ENCODE measurements at places on chromosomes 13 and 19. TPM values are rescaled to one million over a fixed set of nuclear protein-coding genes. Genes with fewer than 3 reads are reported as not detected.

- H3K27me3 ChIP-seq: no peaks in the 10 kb centered on the region
- peak overlapping the region; percentile 65 for H3K27ac ChIP-seq
- DNase-seq: no peak
- H3K4me1 ChIP-seq: peaks cover 34% of the 10 kb centered on the region
These were observed 10.2 kb downstream of the KRI1 start for GRCh38 chr19:10555610-10555973.

ICAM5 gene
- polyA plus RNA-seq: 0.55 TPM

DNA sequence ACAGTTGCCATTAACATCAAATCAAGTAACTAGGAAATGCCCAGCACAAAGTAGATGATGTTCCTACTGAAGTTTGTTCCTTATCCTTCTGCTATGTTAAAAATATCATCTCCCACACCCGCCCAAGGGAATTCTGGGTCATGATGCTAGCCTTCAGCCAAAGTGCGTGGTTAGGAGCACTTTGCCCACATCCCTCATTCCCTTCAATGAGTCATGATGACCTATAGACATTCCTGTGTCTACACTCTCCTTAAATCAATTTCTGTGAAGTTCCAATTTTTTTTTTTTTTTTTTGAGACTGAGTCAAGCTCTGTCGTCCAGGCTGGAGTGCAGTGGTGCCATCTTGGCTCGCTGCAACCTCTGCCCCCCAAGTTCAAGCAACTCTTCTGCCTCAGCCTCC, 17.0 kb downstream of the RXFP2 start:
- H3K4me1 ChIP-seq: no peaks in the 10 kb centered on the region
- no peak overlapping the region for H3K27ac ChIP-seq
- no peak overlapping the region for H3K4me3 ChIP-seq
- DNase-seq: peak; percentile 57

GRCh38 chr13:40527914-40528313, 138.5 kb downstream of the FOXO1 start:
- DNase-seq: no peak
- no peaks in the 10 kb centered on the region for H3K27me3 ChIP-seq
- H3K4me3 ChIP-seq: no peak overlapping the region
- H3K4me1 ChIP-seq: peaks cover 3% of the 10 kb centered on the region
- no peak overlapping the region for H3K27ac ChIP-seq

ANGPTL4 gene
- 102 TPM for polyA plus RNA-seq

- no peak overlapping the region for H3K4me3 ChIP-seq
- DNase-seq: no peak
- peaks cover 34% of the 10 kb centered on the region for H3K36me3 ChIP-seq
- no peaks in the 10 kb centered on the region for H3K27me3 ChIP-seq
- peak overlapping the region; percentile 43 for H3K27ac ChIP-seq
These were observed 7.8 kb downstream of the GAS6 start for GRCh38 chr13:113855931-113856715.

- H3K27ac ChIP-seq: peak overlapping the region; percentile 75
- H3K27me3 ChIP-seq: no peaks in the 10 kb centered on the region
- peaks cover 5% of the 10 kb centered on the region for H3K36me3 ChIP-seq
- peak overlapping the region; percentile 84 for H3K4me3 ChIP-seq
- H3K4me1 ChIP-seq: peaks cover 10% of the 10 kb centered on the region
These were observed 588 bp upstream of the DPY19L3 start for GRCh38 chr19:32404933-32405430.

TEX101 gene
- not detected for polyA plus RNA-seq

DNA sequence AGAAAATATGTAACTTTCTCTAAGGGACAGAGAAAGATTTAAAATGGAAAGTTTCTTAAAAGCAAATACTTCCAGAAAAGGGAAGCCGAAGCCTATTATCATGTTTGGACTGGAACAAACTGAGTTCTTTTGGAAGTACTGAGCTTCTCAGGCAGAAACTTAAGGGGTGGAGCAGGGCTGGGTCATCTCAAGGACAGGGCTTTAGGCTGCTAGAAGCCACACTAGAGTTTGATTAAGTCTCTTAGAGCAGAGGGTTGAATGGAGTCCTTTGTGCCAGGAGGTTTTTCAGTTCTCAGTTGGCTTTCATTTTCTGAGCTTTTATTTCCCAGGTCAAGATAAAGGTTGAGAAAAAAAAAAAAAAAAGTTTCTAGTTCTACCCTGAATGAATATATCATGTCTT, 432.7 kb downstream of the SLITRK5 start:
- H3K27me3 ChIP-seq: no peaks in the 10 kb centered on the region
- no peaks in the 10 kb centered on the region for H3K36me3 ChIP-seq
- no peak overlapping the region for H3K4me3 ChIP-seq
- no peaks in the 10 kb centered on the region for H3K4me1 ChIP-seq
- H3K27ac ChIP-seq: no peak overlapping the region

GRCh38 chr13:79500829-79501228, 19.9 kb downstream of the NDFIP2 start:
- H3K27ac ChIP-seq: peak overlapping the region; percentile 67
- peaks cover 38% of the 10 kb centered on the region for H3K4me1 ChIP-seq
- H3K4me3 ChIP-seq: no peak overlapping the region
- DNase-seq: no peak
- no peaks in the 10 kb centered on the region for H3K36me3 ChIP-seq
- H3K27me3 ChIP-seq: no peaks in the 10 kb centered on the region

DNA sequence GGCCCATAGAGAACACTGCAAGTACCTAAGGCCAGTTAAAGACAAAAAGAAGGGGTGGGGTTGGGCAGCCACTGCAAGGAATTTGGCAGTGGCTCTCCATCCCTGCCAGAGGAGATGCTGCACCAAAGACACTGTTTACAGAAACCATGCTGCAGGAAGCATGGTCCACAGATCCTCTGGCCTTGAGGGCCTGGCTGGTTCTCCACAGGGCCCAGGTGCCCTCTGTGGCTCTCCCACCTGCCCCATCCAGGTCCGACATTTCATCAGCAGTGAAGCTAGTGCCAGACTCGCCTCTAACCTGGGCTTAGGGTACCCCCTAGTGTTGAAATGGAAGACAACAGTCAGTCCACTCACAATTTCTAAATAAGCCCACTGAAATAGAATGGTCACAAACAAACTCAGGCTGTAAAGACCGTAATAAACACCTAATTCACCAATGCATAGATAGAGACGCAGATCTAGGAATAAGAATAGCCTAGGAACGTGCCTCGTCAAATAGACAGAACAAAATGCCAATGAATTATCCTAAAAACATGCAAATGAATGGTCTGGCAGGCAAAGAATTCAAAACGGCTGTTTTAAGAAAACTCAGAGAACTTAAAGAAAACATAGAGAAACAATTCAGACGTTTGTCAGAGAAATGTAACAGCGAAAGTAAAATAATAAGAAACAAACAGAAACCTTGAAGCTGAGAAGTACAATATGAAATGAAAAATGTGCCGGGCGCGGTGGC, 23.3 kb downstream of the LYPD4 start:
- H3K36me3 ChIP-seq: no peaks in the 10 kb centered on the region
- H3K4me1 ChIP-seq: no peaks in the 10 kb centered on the region
- no peaks in the 10 kb centered on the region for H3K27me3 ChIP-seq
- H3K4me3 ChIP-seq: no peak overlapping the region
- no peak overlapping the region for H3K27ac ChIP-seq
- no peak for DNase-seq

DNA sequence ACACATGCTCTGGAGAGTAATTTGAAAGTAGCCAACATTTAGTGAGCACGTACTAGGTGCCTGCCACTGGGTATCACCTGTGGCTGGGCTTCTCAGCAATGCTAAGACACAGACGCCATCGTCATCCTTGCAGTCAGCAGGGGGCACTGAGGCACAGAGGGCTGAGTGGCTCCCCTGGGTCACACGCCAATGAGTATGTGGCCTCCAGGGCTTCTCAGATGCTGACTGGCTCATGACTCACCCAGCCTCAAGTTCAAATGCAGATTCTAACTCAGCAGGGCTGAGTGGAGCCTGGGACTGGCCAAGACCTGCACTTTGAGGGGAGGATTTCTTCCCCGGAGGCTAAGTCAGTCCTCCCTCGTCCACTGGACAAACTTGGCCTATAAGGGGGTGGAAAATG, 115.1 kb upstream of the CACNA1A start:
- H3K27ac ChIP-seq: no peak overlapping the region
- peaks cover 32% of the 10 kb centered on the region for H3K27me3 ChIP-seq

ZNF708 gene
- polyA plus RNA-seq: 2.2 TPM

CPAMD8 gene
- polyA plus RNA-seq: 1.3 TPM

- no peak overlapping the region for H3K4me3 ChIP-seq
- H3K36me3 ChIP-seq: no peaks in the 10 kb centered on the region
- H3K27me3 ChIP-seq: no peaks in the 10 kb centered on the region
- no peaks in the 10 kb centered on the region for H3K4me1 ChIP-seq
- no peak overlapping the region for H3K27ac ChIP-seq
- no peak for DNase-seq
These were observed 19.4 kb upstream of the KLF5 start for GRCh38 chr13:73039201-73040108.

GRCh38 chr19:57512845-57513244, 13.1 kb downstream of the ZNF773 start:
- H3K36me3 ChIP-seq: peaks cover 4% of the 10 kb centered on the region
- H3K27me3 ChIP-seq: no peaks in the 10 kb centered on the region
- no peak overlapping the region for H3K27ac ChIP-seq
- no peaks in the 10 kb centered on the region for H3K4me1 ChIP-seq
- DNase-seq: no peak

All from keratinocyte (primary cell).